ENCODE measurements at places on chromosomes 13 and 19.

- DNase-seq, result no peak
Observed at GRCh38 chr13:101049166-101049850, 367.0 kb downstream of the NALCN start.

DNA sequence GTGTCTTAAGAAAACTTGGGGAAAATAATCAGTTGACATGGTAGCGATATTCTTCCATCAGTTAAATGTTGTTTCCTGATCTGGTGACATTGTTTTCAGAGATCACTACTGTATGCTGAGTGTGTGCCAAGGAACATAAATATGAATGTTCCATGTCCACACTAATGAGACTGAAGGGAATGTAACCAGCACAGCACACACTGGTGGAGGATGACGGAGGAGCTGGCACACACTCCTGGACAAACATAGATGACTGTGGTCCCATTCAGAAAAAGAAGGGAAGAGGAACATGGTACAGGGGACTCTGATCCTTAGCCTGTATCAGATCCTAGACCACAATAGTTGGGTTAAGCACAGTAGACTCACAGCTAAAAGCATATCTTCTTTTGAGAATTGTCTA, 574.8 kb downstream of the MYO16 start:
- no peak for DNase-seq

DNA sequence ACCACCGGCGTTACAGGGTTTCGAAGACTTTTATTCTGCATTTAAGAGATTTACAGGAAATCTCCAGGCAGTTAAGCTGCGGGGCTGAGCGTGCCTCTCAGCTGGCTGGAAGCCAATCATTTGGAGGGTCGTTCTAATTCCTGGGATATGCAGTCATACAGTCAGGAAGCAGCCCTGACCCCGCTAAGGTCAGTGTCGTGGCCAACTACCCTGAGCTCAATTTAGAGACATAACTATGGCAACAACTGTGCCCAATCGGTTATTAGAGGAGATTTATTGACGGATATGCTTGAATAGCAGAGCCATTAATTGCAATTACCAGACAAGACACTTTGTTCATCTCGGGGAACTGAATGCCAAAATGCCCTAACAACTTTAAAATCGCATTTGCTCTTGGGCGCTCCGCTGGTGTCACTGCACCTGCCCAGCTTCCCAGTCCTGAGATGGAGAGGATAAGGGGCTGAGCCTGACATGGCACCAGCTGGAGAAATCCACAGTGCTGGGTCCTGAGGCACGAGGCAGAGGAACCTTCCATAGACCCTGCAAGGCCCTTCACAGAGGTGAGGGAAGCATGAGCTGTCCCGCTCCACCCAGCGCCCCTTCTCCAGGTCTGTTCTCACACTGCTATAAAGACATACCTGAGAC, 15.1 kb upstream of the ZNF507 start:
- no peak for DNase-seq

GRCh38 chr19:55358943-55359908, 3.8 kb downstream of the GARIN5B start:
- no peak for DNase-seq

- DNase-seq, result no peak
Observed at GRCh38 chr19:1828279-1829238, 16.5 kb upstream of the ATP8B3 start.

DNA sequence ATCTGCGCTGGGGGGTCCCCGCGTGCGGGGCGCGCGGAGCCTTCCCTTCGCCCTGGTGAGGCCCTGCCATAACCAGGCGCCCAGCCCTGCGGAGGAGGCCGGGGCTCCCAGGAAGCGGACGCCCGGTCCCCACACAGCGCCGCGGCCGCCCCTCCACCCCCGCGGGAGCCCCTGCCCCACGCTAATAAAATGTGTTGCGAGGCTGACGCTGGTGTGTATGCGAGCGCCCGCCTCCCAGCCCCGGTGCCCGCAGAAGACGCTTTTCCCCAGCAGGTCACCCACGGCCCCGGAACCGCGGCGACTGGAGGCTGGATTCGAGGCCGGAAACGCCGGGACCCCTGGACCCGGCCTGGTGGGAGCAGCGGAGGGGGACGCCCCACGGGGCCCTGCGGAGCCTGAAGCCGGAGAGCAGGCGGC, 12.1 kb upstream of the CDC34 start:
- no peak for DNase-seq

DNA sequence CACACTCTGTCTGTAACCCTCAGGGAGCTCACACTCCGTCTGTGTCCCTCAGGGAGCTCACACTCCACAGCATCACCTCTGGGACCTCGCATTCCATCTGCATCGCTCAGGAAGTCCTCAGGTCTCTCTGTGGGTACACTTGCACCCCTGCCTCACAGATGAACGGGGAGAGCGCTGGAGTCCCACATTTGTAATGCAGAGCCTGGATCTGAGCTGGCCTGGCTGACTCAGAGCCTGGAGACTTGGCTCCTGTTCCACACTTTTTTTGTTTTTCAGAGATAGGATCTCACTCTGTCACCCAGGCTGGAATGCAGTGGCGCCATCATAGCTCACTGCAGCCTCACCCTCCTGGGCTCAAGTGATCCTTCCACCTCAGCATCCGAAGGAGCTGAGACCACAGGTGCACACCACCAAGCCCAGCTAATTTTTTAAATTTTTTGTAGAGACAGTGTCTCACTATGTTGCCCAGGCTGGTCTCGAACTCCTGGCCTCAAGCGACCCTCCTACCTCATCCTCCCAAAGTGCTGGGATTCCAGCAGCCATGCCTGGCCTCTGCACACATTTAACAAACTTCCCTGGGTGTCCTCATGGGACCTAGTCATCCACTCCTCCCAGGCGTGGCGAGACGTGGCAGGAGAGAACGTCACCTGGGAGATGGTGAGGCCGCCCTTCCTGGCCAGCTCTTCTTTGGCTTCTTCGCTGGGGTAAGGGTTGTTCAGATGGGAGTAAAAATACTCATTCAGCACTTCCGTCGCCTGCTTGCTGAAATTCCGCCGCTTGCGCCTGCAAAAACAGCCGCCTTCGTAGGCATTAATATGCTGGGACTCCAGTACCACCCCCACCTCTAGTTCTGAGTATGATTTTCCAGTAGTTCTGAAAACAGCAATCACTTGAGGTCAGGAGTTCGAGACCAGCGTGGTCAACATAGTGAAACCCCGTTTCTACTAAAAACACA, 31.0 kb downstream of the CILP2 start:
- DNase-seq, result no peak

DNA sequence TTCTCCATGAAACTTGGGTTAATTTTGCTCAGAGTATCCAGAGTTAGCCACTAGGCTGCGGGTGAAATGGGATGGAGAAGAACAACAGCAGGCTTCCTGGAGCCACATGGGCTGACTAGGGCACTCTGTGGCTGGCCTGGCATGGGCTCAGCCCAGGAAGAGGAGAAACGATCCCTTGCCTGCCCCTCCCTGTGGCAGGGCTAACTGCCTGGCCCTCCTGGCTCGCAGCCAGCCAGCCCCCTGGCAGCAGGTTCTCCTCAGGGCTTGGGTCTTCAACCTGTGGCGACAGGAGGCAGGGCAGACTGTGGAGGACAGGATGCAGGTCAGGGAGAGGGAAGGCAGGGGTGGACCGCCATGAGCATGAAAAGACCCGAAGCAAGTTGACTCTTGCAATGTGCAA, 78.7 kb upstream of the GPR183 start:
- no peak for DNase-seq

DNA sequence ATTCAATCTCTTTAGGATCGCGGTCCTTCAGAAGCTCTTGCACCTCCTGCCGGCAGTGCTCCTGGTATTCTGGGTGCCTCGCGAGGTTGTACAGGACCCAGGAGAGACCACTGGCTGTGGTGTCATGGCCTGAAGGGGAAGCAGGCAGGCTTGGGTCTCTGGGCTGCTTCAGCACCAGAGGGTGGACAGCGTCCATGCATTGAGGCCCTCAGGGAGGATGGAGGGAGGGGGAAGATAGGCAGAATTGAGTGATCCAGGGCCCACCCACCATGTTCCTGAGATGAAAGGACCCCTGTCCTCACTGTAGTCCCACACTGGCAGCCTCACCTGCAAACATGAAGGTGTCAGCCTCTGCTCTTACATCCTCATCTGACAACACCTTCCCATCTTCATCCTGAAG, 17.9 kb upstream of the OR10H5 start:
- DNase-seq, result no peak

- no peak for DNase-seq
Observed at GRCh38 chr19:44840811-44841210, 5.3 kb upstream of the NECTIN2 start.

- DNase-seq, result no peak
Observed at GRCh38 chr13:18991060-18991459, 190.6 kb downstream of the TUBA3C start.

GRCh38 chr13:29569253-29570050, 26.0 kb downstream of the SLC7A1 start:
- no peak for DNase-seq

DNA sequence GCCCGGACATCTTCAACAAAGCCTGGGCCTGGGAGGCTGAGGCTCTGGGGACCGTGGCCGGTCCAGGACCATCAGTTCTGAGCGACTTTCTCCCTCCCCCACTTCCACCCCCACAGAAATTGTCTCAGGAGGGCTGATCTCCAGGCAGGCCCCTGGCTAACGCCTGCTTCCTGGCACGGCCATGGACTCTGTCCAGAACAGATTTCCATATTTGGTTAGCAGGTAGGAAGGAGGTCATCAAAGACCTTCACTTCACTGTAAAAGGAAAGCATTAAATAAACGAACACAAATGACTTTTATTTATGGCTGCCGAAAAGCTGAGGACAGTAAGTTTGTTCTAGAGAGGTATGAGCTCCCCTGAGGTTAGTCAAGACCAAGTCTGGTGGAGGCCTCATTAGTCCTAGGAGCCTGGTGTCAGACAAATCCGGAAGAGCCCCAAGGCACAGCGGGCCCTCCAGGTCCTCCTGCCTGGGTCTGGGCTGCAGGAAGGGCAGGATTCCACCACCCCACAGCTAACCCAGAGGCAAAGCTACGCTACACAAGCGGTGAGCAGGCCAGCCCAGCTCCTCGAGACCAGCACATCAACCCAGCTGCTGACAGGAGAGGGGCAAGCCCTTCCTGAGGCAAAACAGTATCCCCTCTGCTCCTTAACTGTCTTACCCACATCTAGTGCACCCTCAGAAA, 4.6 kb upstream of the PLPP2 start:
- no peak for DNase-seq

GRCh38 chr13:68023838-68024581, 793.9 kb upstream of the PCDH9 start:
- no peak for DNase-seq

DNA sequence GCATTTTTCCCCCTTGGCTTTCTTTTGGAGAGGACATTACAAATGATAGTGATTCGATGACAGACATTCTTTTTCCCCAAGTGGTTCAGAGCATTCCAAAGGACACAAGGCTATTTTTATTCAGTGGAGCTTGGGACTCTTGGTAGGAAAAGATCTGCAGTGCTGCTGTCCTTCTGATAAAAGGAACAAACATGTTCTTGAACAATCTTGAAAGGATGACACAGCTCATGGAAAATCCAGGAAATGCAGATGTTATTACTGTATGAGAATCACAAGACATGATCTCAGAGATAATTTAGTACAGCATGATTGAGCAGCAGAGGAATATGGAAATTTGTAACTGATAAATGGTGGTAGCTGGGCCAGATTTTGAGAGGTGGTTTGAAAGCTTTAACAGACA, 96.2 kb upstream of the RFC3 start:
- DNase-seq, result no peak

GRCh38 chr19:3982701-3983541, 2.3 kb downstream of the EEF2 start:
- DNase-seq, result no peak

DNA sequence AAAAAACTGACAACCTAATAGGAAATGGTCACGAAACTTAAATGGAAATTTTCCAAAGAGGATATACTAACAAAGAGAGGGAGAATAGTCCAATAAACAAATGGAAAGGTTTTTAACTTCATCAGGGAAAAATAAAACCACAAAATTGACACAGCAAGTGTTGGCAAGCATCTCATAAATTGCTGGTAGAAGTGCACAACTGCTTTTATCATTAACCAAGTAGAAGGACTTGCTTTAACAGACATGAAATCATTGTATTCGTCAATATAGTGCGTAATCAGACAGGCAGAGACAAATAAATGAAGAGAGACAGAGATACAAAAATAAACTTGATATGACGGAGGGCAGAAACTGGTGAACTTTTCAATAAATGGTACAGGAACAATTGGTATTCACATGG, 7.4 kb downstream of the TGDS start:
- no peak for DNase-seq

DNA sequence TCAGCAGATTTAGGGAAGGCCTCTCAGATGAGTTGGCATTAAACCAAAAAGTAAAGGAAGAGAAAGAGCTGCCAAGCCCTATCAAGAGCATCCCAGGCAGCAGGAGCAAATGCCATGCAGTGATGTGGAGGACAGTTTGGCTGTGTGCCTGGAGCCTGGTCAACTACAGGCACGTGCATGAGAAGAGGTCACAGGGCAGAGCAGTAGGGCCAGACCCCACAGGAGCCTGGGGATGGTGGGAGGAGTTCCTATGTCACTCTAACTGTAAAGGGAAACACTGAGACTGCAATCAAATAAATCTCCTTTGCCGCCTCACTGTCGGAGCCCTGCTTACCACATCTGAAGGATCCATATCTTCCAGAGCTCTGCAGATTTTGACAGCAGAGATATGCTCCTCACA, 240.5 kb downstream of the ENOX1 start:
- DNase-seq, result peak; percentile 58

- no peak for DNase-seq
Observed at GRCh38 chr13:73898276-73898675, 235.9 kb downstream of the KLF12 start.

GRCh38 chr19:58355908-58356765, 2.8 kb upstream of the A1BG start:
- DNase-seq, result no peak

GRCh38 chr13:35648201-35648600, 171.7 kb upstream of the MAB21L1 start:
- no peak for DNase-seq

DNA sequence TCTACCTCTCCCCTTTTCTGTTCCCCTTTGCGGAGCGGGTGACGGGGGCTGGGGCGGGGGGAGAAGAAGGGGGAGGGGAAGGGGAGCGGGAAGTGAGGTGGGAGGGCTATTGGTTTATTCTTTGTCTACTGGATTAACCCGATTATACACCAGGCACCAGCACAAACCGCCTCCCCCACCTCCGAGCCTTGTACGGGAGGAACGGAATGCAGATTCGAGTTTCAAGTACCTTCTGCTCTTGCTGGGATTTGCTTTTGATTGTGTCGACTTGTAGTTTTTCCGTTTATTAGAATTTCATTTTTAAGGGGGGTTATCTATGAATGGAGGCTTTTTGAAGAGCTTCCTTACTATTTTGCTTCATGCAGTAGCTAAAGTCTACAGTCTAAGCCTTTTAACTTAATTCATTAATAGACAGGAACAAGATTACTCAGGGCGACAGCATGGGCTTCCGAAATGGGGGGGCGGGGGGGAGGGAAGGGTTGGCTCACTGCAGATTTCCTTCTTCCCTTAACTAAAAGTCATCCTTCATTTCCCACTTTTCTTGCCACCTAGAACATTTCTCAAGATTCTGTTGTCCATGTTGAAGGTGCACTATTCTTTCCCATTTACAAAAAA, 937 bp upstream of the SPRY2 start:
- peak; percentile 46 for DNase-seq

- no peak for DNase-seq
Observed at GRCh38 chr19:45166723-45167252, 6.0 kb upstream of the NKPD1 start.
